Left lung (tissue), 14 donors: ENCODE measurements at places on chromosomes 3 and 15. TPM values are rescaled to one million over a fixed set of nuclear protein-coding genes. Genes with fewer than 3 reads are reported as not detected.

Gene GRK7
- not detected for total RNA-seq

DNA sequence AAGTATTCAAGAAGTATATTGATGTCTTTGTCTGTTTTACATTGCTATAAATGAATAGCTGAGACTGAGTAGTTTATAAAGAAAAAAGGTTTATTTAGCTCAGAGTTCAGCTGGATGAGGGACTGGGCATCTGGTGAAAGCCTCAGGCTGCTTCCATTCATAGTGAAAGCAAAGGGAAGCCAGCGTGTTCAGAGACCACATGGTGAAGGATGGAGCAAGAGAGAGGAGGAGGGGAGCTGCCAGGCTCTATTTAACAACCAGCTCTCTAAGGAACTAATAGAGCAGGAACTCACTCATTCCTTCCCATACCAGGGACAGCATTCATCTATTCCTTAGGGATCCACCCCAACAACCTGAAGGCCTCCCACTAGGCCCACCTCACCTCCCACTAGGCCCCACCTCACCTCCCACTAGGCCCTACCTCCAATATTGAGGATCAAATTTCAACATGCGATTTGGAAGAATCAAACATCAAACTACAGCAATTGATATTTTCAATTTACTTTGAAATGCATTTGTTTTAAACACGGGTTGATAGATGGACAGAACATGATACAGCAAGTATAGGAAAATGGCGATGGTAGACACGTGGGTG is 167.5 kb upstream of the HES1 start:
- no peak for DNase-seq
- no peak overlapping the region for H3K27ac ChIP-seq
- no peak overlapping the region for H3K4me3 ChIP-seq
- H3K27me3 ChIP-seq, result peaks cover 11% of the 10 kb centered on the region

GRCh38 chr3:146130881-146131371 is 30.1 kb downstream of the PLOD2 start:
- H3K4me3 ChIP-seq, result no peak overlapping the region
- H3K27ac ChIP-seq, result no peak overlapping the region
- no peaks in the 10 kb centered on the region for H3K36me3 ChIP-seq
- peaks cover 3% of the 10 kb centered on the region for H3K4me1 ChIP-seq
- H3K27me3 ChIP-seq, result no peaks in the 10 kb centered on the region

DNA sequence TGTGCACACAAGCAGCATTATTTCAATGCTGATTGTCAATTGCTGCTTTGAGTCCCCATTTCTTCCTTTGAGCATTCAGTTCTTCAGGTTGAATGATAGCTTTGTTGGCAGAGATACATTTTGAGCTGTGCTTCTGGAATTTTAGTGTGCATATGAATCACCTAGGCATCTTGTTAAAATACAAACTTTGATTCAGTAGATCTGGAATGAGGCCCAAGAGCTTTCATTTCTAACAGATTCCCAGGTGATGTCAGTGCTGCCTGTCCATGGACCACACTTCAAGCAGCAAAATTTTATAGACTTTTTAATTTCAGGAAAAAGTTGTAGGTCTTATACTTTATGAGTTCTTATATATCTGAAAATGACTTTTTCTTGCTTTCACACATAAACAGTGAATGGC is 131.1 kb downstream of the ADAMTSL3 start:
- H3K27ac ChIP-seq, result no peak overlapping the region
- H3K27me3 ChIP-seq, result no peaks in the 10 kb centered on the region
- no peak for DNase-seq
- H3K4me1 ChIP-seq, result no peaks in the 10 kb centered on the region
- no peak overlapping the region for H3K4me3 ChIP-seq

Gene SUSD5
- 1.8 TPM for total RNA-seq

Gene AKAP13
- total RNA-seq, result 346 TPM

DNA sequence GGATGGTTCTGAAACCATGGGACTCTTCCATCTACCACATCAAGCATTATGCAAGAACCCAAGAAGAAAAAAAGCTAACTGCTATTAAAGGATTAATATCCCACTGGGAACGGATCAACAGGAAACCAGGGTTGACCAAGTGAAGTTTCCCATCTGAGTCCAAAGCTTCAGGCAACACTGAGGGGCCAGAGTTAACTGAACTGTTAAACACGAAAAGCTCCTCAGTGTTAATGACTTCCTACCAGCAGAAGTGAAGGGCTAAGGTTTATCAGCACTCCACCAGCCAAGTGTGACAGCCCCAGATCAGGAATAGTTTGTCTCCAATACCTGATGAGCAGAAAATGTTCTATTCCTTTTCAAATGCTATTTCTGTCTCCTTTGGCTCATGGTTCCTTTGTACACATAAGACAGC is 36.7 kb downstream of the PTPN9 start:
- no peaks in the 10 kb centered on the region for H3K4me1 ChIP-seq
- H3K36me3 ChIP-seq, result no peaks in the 10 kb centered on the region
- H3K4me3 ChIP-seq, result no peak overlapping the region
- H3K27me3 ChIP-seq, result no peaks in the 10 kb centered on the region
- no peak for DNase-seq

Gene CAPN3
- total RNA-seq, result 27.3 TPM

Gene KBTBD13
- not detected for total RNA-seq

Gene TRANK1
- total RNA-seq, result 24.2 TPM

GRCh38 chr3:63863150-63864007 is at the start of the genes ATXN7 and THOC7:
TSS of gene ATXN7 (plus strand) at chr3:63863867. CDS start at chr3:63912599, 48,732 bp downstream.
TSS of gene THOC7 (minus strand) at chr3:63863805. CDS start at chr3:63863790, 15 bp downstream.
- H3K27ac ChIP-seq, result peak within 1 kb of the TSS; percentile 86
- peak; percentile 56 for DNase-seq
- peaks cover 25% of the 10 kb centered on the region for H3K4me1 ChIP-seq
- H3K4me3 ChIP-seq, result peak within 1 kb of the TSS; percentile 80

Gene RAD18
- 13.1 TPM for total RNA-seq

Gene RTP1
- total RNA-seq, result not detected

GRCh38 chr15:39396979-39397615 is 183.8 kb upstream of the THBS1 start:
- H3K36me3 ChIP-seq, result no peaks in the 10 kb centered on the region
- peak; percentile 63 for DNase-seq
- H3K27me3 ChIP-seq, result no peaks in the 10 kb centered on the region
- H3K4me1 ChIP-seq, result no peaks in the 10 kb centered on the region

DNA sequence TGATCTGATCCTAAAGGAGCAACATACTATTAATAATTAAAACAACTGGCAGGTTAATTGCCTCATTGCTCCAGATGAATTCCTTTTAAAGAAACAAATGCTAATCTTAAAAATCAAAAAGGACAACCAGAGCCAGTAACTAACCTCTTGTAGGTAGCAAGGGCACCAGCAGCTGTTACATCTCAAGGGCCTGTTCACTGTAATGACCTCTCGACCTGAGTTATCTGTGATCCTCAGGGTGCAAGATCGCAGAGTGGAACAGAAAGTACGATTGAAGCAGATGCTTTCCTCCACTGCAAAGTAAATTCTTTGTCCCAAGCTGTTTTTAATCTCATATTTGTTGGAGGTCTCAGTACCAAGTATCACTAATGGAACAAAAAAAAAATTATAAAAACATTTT is 11.4 kb downstream of the PLSCR5 start:
- no peak overlapping the region for H3K27ac ChIP-seq
- no peaks in the 10 kb centered on the region for H3K27me3 ChIP-seq
- no peak for DNase-seq
- no peaks in the 10 kb centered on the region for H3K4me1 ChIP-seq
- H3K4me3 ChIP-seq, result no peak overlapping the region
